Activated CD8-positive, alpha-beta memory T cell treated with anti-CD3 and anti-CD28 coated beads for 1 hour (primary cell): ENCODE measurements at places on chromosomes 7 and 10.

- DNase-seq: no peak
Observed at GRCh38 chr10:90148116-90148855, 446.9 kb downstream of the KIF20B start.

DNA sequence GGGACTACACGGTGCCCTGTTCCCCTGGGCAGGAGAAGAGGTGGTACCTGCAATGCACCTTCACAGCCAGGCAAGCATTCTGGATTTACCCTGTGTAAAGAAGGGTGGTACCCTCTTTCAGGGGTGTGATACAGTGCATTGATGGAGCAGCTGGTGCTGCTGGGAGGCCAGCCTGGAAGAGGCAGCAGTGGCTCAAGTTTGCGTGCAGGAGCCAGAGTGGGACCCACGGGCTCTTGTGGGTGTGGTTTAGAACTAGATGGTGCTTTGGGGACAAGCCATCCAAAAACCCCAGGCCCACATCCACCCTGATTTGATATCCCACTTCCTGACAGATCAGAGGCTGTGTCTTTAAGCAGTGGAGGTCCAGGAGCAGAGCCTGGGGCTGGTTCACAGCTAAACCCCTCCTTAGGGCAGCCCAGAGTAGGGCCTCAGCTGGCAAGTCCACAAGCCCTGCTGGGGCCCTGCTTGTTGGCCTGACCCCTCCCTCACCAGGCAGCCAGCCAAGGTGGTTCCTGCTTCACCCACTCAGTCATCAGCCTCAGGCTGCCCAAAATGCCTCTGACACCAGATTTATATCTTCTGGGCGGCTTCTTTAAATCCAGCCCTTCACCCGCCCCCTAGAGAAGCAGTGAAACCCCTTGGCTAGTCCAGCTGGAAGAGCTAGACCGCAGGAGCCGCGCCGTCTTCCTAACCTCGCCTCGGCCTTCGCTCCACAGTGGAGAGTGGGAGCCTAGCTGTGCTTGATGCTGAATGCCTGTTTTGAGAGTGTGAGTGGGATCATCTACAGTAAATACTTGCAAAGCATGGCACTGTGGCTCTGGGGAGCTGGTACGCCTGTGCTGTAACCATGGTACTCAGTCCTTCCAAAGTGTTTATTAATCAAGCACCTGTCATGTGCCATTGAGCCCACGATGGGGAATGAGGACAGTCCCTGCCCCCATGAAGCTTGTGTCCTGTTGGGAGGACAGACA lies 1.4 kb upstream of the ASIC3 start:
- DNase-seq: no peak

DNA sequence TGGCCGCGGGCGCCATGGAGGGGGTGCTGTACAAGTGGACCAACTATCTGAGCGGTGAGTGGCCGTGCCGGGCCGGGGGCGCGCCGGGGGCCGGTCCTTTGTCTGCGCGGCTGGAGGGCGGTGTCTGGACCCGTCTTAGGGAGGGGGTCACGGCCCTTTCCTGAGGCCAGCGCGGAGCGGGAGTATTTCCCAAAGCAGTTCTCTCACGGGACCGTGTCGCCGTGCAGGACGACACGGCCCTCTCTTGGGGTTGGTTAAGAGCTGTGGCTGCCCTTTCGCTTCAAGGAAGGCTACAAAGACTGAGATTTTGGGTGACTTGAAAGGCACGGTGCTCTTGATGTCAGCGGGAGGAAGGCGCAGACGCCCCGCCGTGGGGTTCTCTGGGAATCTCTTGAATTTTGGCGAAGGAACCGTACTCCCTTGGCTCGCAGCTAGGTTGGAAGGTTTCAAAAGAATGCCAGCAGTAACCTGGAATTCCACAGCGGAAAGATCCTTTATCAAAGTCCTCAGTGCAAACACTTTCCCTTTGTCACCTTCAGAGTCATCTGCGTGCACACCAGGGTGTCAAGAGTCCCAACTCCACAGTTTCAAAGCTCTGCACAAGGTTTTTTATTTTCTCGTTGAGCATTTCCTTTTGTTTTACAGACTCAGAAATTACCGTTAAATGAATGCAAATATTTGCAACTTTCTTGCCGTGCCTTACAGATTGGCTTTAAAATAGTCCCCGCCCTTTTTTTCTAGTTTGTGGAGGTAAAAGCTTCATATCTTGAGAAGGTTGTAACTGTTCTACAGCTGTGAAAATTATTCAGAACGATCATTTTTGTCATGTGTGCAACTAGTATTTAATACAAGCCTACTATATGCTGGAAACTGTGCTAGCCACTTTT lies 780 bp downstream of the PLEKHA8 start:
- DNase-seq: no peak

- no peak for DNase-seq
Observed at GRCh38 chr10:42959833-42960232, 117.0 kb upstream of the RET start.

DNA sequence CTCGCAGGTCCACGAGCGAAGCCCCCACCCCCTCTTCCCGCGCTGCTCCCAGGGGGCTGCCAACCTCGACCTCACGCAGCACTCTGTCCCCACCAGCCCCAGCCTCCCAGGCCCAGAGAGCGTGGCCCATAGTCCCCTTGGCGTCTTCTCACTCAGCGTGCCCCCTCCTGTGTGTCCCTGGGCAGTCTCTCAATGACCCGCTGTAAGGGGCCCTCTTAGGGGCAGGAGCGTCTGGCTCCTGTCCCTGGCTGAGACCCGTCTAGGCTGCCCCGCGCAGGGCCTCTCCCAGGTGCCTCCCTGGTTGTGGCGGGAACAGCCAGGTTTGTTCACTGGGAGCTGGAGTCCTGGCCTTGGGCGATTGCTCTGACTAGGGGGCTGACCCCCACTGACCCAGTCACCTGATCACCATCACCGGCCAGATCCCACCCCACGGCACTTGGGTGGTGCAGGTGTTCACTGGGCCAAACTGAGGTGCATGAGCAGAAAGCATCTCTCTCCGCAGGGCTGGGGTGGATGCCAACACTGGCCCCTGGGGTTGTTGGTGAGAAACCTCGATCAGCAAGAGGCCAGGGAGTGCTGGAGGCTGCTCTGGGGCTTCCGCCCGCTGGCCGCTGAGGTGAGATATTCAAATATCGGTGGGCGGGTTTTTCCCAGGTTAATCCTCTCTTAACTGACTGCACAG lies 12.6 kb upstream of the WDFY4 start:
- no peak for DNase-seq

DNA sequence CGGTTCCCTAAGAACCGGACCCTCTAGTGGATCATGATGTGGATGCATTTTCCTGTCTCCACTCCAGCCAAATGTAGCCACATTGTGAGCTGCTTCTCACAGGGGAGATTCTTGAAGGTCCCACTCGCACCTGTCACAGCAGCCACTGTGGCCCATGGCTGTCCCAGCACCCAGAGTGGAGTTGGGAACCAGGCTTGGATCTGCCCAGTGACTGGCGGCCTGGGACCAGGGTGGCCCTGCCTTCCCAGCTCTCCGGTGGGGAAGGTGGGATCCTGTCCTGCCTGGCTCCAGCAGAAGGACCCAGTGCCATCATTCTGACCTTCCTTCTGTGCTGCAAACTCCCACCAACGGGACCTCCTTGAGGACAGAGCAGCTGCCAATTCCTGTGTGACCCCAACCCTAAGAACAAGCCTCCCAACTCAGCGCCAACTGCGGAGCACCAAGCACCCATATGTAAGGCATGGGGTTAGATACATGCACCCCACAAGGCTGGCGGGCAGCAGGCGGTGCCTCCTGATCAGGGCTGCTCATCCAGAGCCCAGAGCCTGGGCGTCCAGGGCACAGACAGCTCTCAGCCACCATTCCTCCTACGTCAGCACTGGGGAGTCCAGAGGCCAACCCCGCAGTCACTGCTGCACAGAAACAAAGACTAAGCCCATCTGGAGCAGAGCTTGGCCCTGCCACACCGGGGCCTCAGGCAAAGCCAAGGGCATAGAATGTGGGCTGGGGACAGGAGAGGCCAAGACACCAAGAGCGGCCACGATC lies 28.8 kb downstream of the EBF3 start:
- no peak for DNase-seq

- no peak for DNase-seq
Observed at GRCh38 chr7:92622030-92622429, 31.8 kb upstream of the FAM133B start.
